Cerebellum (tissue), 4 donors: ENCODE measurements at places on chromosomes 2 and 18.

- no peak for DNase-seq
These were observed 108.0 kb upstream of the LDAH start for GRCh38 chr2:20930928-20931327.

DNA sequence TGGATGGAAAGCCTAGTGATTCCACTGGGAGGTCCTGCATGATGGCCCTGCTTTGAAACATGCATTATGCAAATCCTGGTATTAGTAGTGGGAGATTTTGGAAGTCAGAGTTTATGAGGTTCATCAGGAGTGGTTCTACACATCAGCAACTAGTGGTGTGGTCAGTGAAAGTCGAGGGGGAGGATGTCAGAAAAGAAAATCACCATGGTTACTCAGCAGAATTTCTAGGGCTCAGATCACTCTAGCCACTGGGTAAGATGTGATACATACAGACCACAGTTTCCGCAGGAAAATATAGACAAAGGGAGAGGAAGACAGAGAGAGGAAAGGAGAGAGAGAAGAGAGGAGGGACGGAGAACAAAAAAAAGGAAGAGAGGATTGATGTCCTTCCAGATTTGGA is 2100.7 kb upstream of the PIK3C3 start:
- no peak for DNase-seq

GRCh38 chr2:145028101-145028920 is 508.4 kb upstream of the ZEB2 start:
- no peak for DNase-seq

DNA sequence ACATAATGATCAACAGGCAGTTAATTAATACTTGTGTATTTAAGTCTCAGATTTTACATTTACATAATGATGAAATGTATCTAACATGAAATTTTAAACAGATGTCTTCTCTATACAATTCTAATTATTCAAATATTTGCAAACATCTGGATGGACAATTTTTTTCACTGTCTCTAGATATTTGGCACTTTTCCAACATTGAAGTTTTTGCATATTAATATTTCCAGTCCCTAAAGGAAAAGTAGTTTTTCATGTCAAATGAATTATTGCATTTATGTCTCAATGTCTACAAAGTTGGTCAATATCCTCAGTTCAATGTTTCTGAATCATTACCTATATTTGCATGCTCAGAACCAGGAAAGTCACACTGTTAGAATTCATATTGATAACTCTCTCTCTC is 560.9 kb upstream of the PKDCC start:
- no peak for DNase-seq

- DNase-seq, result peak; percentile 23
These were observed 78.0 kb downstream of the CRIM1 start for GRCh38 chr2:36433311-36434217.

- no peak for DNase-seq
These were observed 5.4 kb downstream of the AFG3L2 start for GRCh38 chr18:12371590-12371989.

DNA sequence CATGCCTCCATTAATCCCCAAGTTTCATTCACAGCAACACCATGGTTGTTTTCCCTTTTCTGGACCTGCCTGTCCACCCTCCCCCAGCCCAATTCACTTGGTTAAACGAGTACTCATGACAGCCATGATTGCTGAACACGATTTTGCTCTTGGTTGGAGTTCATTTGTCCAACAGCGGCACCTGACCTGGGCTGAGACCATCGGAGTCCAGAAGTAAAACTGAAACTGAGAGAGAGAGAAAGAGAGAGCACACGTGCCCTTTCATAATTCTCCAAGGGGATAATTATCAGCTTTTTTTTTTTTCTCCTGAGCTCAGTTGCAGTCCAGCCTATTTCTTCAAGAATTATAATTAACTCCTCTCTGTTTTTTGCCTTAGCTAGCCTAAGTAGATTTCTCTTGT is 13.7 kb upstream of the KIF5C start:
- no peak for DNase-seq

DNA sequence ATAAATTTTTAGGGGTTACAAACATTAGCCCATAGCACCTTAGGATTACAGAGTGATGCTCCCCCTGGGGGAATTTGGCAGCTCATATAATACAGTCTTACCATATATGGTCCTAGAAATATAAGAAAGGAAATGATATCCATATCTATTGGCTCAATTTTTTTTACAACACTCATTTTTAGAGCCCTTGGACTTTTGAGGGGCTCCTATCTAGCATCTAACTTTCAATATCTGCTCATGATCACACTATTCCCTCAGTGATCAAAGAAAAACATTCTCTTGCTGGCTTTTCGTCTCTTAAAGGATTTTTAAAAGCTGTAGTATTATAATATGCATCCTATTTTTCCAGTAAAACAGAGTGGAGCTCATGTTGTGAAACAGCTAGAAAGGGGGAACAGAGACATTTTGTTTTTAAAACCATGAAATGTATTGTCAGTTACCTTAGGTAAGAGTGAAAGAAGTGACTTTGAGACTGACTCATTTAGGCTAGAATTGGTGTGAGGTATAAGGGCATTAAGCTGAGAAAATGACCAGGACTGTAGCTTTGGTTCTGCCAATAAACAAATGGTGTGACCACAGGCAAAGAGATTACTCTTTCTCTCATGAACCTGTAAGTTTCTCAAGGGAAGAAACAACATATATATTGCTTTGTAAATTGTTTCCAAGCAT is 65.8 kb downstream of the ALPK2 start:
- no peak for DNase-seq

- no peak for DNase-seq
These were observed 14.5 kb upstream of the ST8SIA3 start for GRCh38 chr18:57337890-57338289.

- DNase-seq, result no peak
These were observed 249.0 kb downstream of the PID1 start for GRCh38 chr2:229022071-229022470.

- DNase-seq, result no peak
These were observed 65.6 kb downstream of the EMX1 start for GRCh38 chr2:72982781-72983499.

DNA sequence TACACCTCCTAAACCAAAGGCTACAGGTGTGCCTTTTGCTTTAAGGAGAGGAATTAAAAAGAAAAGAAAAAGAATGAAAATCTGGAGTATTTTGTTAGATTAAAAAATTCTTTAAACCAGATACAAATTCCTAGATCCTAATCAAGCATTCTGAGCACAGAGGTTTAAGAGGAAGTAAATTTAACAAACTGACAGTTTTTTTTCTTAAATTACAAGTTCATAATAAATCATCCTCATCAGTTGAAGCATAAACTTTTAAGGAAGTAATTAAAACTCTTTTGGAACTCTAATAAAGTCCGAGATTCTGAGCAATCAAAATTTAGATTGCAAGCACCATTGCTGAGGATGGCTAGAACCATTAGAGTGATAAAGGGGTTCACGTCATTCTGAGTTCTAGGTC is 75.1 kb downstream of the POLE4 start:
- no peak for DNase-seq

GRCh38 chr18:44588508-44588907 is 92.2 kb upstream of the SETBP1 start:
- DNase-seq, result no peak

GRCh38 chr2:60695793-60696192 is 60.3 kb upstream of the PAPOLG start:
- DNase-seq, result no peak
